Naive B cell (primary cell): ENCODE measurements at places on chromosomes 4 and X. TPM values are rescaled to one million over a fixed set of nuclear protein-coding genes. Genes with fewer than 3 reads are reported as not detected.

Gene FGF5
- not detected for polyA plus RNA-seq

Gene NR0B1
- not detected for polyA plus RNA-seq

Gene ADAMTS3
- polyA plus RNA-seq: not detected

Gene UNC5C
- polyA plus RNA-seq: not detected

- H3K4me1 ChIP-seq: no peaks in the 10 kb centered on the region
- H3K27me3 ChIP-seq: peaks cover 3% of the 10 kb centered on the region
- no peak overlapping the region for H3K27ac ChIP-seq
- DNase-seq: no peak
Measured at GRCh38 chr4:84956014-84956413, 10.5 kb downstream of the WDFY3 start.

GRCh38 chrX:48589482-48590162 is 7.7 kb upstream of the WDR13 start:
- H3K27me3 ChIP-seq: no peaks in the 10 kb centered on the region
- H3K4me3 ChIP-seq: no peak overlapping the region
- no peaks in the 10 kb centered on the region for H3K4me1 ChIP-seq
- H3K36me3 ChIP-seq: no peaks in the 10 kb centered on the region
- H3K27ac ChIP-seq: no peak overlapping the region
- DNase-seq: no peak

GRCh38 chr4:183118585-183118984 is 19.5 kb downstream of the WWC2 start:
- H3K27me3 ChIP-seq: peaks cover 10% of the 10 kb centered on the region
- H3K27ac ChIP-seq: no peak overlapping the region
- no peak for DNase-seq
- no peaks in the 10 kb centered on the region for H3K4me1 ChIP-seq

DNA sequence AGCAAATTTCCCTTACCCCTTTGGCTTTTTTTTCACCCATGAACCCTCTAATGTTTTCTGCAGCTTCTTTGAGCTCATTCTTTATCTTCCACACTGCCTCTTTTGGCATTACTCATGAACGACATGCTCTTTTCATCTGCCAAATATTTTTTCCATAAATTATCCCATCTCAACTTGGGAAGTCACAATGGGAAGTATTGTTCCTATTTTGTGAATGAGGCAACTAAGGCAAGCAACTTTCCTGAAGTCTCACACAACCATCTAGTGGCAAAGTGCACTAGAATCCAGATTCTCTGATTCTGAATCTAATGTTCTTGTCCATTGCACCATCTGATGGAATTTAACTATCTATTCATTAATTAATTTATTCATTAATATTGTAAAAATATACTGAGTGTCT is 625 bp downstream of the RTL9 start:
- H3K36me3 ChIP-seq: no peaks in the 10 kb centered on the region
- H3K27me3 ChIP-seq: no peaks in the 10 kb centered on the region
- H3K27ac ChIP-seq: no peak overlapping the region
- no peak for DNase-seq
- no peak overlapping the region for H3K4me3 ChIP-seq

- no peak overlapping the region for H3K4me3 ChIP-seq
- no peaks in the 10 kb centered on the region for H3K36me3 ChIP-seq
- DNase-seq: no peak
- H3K27ac ChIP-seq: no peak overlapping the region
- no peaks in the 10 kb centered on the region for H3K4me1 ChIP-seq
Measured at GRCh38 chr4:114161809-114162208, 182.4 kb upstream of the ARSJ start.

- H3K4me3 ChIP-seq: no peak overlapping the region
- H3K27ac ChIP-seq: no peak overlapping the region
- H3K4me1 ChIP-seq: no peaks in the 10 kb centered on the region
- DNase-seq: no peak
- no peaks in the 10 kb centered on the region for H3K27me3 ChIP-seq
- no peaks in the 10 kb centered on the region for H3K36me3 ChIP-seq
Measured at GRCh38 chr4:106738121-106738520, 298.0 kb downstream of the DKK2 start.

GRCh38 chr4:136540747-136541146 is 991.5 kb downstream of the PCDH18 start:
- H3K27me3 ChIP-seq: no peaks in the 10 kb centered on the region
- no peak overlapping the region for H3K27ac ChIP-seq
- H3K4me1 ChIP-seq: no peaks in the 10 kb centered on the region
- no peaks in the 10 kb centered on the region for H3K36me3 ChIP-seq

DNA sequence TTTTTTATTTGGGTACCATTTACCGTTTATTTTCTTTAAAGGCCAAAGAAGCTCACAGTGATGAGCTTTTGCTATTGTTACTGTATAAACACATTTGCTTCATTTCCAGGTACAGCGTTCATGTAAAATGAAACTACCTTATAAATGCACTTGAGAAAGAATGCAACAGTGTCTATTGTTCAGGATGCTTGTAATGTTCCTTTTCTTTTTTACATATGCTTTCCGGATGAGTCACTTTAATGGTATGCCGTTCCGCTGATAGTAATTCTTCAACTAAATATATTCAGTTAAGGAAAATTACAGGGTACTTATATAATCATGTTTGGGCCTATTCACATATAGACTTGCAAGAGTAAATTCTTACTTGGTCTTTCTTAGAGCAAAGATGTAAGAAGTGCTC is 354.9 kb downstream of the RPA4 start:
- no peak for DNase-seq
- no peaks in the 10 kb centered on the region for H3K36me3 ChIP-seq
- H3K27me3 ChIP-seq: no peaks in the 10 kb centered on the region
- no peak overlapping the region for H3K27ac ChIP-seq
- H3K4me3 ChIP-seq: no peak overlapping the region

GRCh38 chrX:150198776-150199175 is 164.3 kb upstream of the MAMLD1 start:
- no peaks in the 10 kb centered on the region for H3K36me3 ChIP-seq
- H3K27me3 ChIP-seq: no peaks in the 10 kb centered on the region
- H3K27ac ChIP-seq: no peak overlapping the region
- no peaks in the 10 kb centered on the region for H3K4me1 ChIP-seq
- no peak overlapping the region for H3K4me3 ChIP-seq
- DNase-seq: no peak

DNA sequence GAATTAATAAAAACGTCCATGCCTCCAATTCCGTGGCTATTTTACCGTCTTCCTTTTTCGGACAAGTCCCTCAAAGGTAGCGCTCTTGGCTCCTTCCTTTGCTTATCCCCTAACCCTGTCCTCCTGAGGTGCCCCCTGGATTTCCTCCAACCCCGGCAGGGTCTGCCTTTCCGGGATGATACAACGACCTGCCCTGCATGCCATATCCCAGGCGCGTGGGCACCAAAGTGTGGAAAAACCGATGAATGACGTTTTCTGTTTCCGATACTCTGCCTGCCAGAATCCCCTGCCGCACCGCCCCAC is 706 bp upstream of the CSTF2 start:
- peaks cover 6% of the 10 kb centered on the region for H3K4me1 ChIP-seq
- no peak for DNase-seq
- H3K4me3 ChIP-seq: peak overlapping the region; percentile 88
- H3K27ac ChIP-seq: peak overlapping the region; percentile 93

DNA sequence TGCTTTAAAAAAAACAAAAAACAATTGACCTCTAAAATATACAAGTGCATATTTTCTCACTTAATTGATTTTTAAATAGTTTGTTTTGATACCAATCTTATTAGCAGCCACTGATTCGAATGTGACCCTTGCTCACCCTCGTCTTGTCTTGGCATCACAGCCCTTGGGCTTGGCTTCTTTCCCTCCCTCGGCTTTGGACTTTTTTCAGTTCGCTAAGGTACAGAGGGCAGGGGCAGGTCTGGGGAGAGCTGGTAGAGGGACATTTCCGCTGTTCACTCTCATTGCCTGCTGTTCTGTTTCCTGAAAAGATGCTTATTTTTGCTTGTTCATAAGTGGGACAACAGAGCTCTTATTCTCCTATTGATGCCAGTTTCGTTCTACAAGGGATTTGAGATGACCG is 88.5 kb upstream of the RPS6KA3 start:
- peaks cover 4% of the 10 kb centered on the region for H3K36me3 ChIP-seq
- no peak overlapping the region for H3K27ac ChIP-seq
- no peaks in the 10 kb centered on the region for H3K4me1 ChIP-seq
- no peak overlapping the region for H3K4me3 ChIP-seq
- no peak for DNase-seq
- no peaks in the 10 kb centered on the region for H3K27me3 ChIP-seq

DNA sequence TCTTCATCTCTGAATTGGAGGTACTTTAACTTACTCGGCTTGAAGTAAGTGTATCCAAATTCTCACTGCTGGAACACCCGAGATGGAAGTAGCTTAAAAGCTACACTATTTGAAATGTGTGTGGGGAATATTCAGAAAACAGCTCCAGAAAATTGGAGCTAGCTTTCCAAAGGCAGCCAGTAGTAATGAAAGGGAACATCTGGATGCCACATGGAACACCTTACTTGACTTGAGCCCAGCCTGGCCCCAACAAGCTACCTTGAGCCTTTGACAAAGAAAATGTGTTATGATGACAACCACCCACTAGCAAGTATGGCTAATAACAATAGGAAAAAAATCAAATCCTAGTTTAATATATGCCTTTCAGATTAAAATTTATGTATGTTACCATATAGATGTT is 161.5 kb downstream of the PRDM5 start:
- no peaks in the 10 kb centered on the region for H3K36me3 ChIP-seq
- H3K27me3 ChIP-seq: no peaks in the 10 kb centered on the region
- H3K4me3 ChIP-seq: no peak overlapping the region
- H3K4me1 ChIP-seq: no peaks in the 10 kb centered on the region
- DNase-seq: no peak

- no peaks in the 10 kb centered on the region for H3K27me3 ChIP-seq
- peaks cover 27% of the 10 kb centered on the region for H3K4me1 ChIP-seq
- H3K36me3 ChIP-seq: peaks cover 4% of the 10 kb centered on the region
- DNase-seq: no peak
- no peak overlapping the region for H3K4me3 ChIP-seq
Measured at GRCh38 chrX:136858007-136858756, 22.3 kb downstream of the RBMX start.
